ENCODE measurements at places on chromosomes 7 and 10.

DNA sequence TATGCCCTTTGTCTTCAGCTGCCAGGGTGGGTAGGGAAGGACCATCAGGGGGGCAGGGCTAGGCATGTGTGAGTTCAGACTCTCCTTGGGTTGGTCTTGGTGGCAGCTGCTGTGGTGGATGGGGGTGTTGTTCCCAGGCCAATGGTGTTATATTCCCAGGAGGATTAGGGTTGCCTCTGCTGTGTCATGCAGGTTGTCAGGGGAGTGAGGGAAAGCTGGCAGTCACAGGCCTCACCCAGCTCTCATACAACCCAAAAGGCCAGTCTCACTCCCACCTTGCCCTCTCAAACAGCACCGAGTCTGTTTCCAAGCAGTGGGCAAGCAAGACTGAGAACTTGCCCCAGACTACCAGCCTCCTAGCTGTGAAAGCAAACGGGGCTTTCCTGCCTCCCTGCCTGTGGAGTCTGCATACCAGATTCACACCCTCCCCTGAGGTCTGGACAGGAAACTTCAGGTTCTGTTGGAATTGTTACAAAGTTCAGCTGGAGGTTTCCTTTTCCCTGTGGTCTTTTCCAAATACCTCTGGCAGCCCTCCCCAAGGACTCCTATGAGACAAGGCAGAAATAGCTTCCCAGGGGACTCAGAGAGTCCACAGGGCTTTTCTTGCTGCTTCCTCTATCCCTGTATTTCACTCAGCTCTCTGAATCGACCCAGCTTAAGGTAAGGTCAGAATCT is 1.4 kb downstream of the HYAL4 start:
- no peak for DNase-seq

DNA sequence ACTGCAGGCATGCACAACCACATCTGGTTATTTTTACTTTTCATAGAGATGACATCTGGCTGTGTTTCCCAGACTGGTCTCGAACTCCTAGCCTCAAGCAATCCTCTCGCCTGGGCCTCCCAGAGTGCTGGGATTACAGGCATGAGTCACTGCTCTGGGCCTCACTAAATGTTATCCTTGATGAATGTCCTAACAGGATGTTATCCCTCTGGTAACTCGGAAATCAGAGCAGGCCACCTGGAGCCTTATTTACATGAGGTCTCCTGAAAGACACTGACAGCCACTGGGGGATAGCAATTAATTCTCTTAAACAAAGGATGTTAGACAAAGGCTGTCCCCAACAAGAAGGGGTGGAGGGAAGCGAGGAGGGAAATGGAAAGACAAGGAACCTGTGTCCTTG is 4.5 kb upstream of the ZNF438 start:
- DNase-seq, result no peak

- no peak for DNase-seq
Measured at GRCh38 chr7:1610678-1611302, 41.0 kb upstream of the PSMG3 start.

DNA sequence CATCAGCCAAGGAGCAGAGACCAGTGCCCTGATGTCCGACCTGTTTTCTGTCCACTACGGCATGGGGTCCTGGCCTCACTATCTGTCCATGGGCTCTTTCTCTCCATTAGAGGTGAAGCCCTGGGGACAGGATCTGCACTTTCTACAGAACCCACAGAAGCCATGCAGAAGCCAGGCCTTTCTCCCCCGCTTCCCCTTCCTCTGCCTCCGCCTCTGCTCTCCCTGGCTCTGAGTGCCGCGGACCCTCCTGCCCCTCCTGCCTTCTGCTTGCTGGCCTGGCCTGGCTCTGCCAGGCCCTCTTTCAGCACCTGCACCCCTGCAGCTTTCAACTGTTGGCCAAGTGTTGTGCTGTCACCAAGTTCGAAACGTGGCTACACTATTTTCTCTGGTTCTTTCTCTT is 439.8 kb upstream of the ZMIZ1 start:
- DNase-seq, result no peak

- DNase-seq, result peak; percentile 95
Measured at GRCh38 chr10:100185364-100186252, at the start of gene ERLIN1. Gene ERLIN1, minus strand, starts transcription at chr10:100186029. Its CDS starts 403 bp downstream, at chr10:100185626.

GRCh38 chr7:66238773-66239466 is 33.8 kb downstream of the TPST1 start:
- no peak for DNase-seq

DNA sequence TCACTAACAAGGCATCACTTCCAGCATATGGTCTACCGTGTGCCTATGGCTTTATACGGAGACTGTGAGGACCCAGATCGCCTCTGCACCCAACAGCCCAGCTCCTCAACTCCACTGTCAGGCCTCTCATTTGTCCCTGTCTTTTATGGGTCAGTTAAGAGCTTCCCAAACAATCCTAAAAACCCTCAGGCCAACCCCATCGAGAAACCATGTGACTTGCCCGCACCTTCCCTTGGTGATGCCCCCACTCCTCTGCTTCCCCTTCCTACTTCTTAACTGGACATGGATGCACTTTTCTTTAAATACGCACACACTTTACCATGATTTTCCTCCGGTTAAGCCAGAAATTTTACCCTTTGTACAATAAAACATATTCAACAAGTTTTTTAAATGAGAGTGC is 46.8 kb downstream of the BAIAP2L1 start:
- no peak for DNase-seq

GRCh38 chr10:129536336-129536735 is 69.3 kb downstream of the MGMT start:
- DNase-seq, result no peak

GRCh38 chr10:100507357-100507732 is 12.3 kb downstream of the SEC31B start:
- no peak for DNase-seq

- no peak for DNase-seq
Measured at GRCh38 chr7:542713-543500, 23.3 kb upstream of the PDGFA start.

GRCh38 chr10:126972635-126973414 is 67.6 kb downstream of the DOCK1 start:
- DNase-seq, result no peak

DNA sequence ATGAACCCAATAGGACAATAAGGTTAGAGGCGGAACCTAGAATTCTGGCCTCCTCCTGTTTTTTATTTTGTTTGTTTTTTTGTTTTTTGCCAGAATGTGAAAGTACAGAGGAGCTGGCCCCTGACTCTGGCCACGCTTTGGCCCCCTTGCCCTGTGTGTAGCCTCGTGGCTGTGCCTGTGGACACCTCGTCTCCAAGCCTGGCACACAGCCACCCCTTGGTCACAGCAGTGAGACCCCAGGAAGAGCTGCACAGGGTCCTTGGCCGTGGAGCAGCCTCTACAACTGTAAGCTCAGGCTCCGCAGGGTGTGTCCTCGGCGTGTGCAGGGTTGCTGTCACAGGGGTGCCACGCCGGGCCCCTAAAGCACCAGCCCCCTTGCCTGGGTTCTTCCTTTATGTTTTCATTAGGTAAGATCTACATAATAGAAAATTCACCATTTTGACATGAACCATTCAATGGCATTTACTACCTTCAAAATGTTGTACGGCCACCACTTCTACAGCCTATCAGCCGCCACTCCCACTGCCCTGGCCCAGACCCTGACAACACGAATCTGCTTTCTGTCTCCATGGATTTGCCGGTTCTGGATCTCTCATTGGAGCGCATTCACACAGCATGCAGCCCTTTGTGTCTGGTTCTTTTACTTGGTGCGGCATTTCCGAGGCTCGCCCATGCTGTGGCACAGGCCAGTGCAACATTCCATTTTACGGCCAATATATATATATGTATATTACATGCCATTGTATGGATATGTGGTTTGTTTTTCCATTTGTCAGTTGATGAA is 51.0 kb downstream of the AMZ1 start:
- no peak for DNase-seq

DNA sequence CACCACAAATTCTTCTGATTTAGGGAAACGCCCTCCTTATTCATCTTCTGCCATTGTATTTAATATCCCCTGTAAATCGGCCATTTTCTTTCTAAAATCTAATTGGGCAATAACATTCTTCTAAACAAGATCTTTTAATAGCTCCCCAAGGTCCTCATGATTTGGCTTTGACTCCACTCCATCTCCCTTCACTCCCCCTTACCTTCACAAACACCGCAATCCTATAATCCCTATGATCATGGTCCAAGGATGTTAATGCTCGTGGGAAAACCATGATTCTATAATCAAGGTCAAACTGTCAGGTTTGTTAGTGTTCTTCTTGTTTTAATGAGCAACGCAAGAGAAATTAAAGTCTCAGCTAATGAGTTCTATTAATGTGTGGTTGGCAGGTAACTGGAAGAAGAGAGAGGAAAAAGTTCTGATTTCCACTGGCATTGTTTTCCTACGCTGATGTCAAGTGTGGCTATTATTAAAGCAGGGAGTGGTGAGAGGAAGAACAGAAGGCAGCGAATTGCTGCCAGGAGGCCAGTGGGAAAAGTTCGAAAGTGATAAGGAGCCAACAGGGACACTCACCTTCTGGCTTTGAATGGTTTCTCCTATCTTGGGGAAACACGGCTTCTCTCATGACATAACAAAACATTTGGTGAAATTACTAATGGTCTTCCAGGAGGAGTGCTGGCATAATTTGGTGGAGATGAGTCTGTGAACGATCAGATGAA is 28.1 kb downstream of the LRRC72 start:
- DNase-seq, result no peak

GRCh38 chr7:46637793-46638735 is 717.0 kb upstream of the IGFBP3 start:
- no peak for DNase-seq

DNA sequence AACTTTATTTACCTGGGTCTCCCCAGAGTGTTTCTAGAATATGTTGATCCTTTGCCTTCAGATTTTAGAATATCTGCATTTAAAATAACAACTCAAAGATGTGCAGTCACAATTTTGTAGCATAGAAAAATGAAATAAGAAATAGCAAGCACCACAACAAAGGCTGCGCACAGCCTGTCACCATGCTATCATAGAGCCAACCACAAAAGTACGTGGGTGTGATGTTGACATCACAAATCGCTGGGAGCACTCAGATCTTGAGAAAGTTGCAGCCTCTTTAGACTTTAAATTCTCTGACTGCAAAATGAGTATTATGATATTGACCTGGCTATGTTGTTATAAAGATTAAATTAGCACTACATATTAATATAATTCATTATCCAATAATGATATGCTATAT is 177.9 kb downstream of the TNS3 start:
- DNase-seq, result peak; percentile 5

GRCh38 chr7:98162758-98163157 is 48.5 kb upstream of the BHLHA15 start:
- DNase-seq, result no peak

- DNase-seq, result no peak
Measured at GRCh38 chr10:3494131-3494837, 290.7 kb downstream of the KLF6 start.

GRCh38 chr7:132817949-132818348 is 241.7 kb upstream of the PLXNA4 start:
- no peak for DNase-seq

GRCh38 chr10:119020627-119020946 is 8.9 kb upstream of the NANOS1 start:
- no peak for DNase-seq

- peak; percentile 45 for DNase-seq
Measured at GRCh38 chr10:58299580-58299979, 30.6 kb downstream of the CISD1 start.

- no peak for DNase-seq
Measured at GRCh38 chr10:71630168-71630567, 89.4 kb downstream of the C10orf105 start.

- DNase-seq, result no peak
Measured at GRCh38 chr7:121214657-121215056, 114.1 kb upstream of the WNT16 start.

- no peak for DNase-seq
Measured at GRCh38 chr10:35827783-35828182, 185.7 kb upstream of the FZD8 start.

DNA sequence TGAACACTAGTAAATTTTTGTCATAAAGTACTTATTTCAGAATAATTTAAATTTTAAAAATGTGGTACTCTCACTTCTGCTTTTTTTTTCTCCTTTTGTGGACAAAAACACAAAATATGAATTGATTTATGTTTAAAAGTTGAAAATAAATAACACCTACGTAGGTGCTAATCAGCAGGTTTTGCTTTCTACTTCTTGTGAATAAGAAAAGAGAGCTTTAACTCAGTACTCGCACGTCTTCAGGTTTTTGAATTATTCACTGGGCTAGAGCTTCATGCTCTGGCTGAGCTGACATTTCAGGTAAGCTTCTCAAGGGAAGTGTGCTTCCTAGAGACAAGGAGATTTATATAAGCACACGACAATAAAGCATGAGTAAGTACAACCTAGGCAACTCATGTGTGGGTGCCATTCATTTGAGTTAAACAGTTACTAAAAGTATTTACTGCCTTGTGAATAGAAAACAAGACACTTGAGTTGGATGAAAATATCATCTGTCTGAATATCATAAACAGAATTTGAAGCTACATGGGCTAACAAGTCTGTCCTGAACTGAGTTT is 190.0 kb upstream of the POT1 start:
- DNase-seq, result no peak

DNA sequence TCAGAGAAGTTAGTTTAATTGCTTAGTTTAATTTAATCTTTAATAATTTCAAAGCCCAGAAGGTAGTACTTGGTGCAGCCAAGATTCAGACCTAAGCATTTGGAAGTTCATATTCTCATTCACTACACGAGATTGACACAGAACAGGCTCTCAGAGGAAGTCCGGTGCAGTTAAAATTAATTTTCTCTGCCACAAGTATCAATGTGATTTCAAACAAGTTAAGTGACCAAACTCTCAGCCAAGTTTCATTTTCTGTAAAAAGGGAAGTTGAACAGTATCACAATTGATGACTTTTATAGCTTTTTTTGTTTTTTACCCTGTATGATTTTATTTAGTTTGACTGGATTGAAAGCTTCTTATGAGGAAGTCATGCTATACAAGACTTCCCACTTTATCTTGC is 1494.9 kb upstream of the LRRTM3 start:
- no peak for DNase-seq

DNA sequence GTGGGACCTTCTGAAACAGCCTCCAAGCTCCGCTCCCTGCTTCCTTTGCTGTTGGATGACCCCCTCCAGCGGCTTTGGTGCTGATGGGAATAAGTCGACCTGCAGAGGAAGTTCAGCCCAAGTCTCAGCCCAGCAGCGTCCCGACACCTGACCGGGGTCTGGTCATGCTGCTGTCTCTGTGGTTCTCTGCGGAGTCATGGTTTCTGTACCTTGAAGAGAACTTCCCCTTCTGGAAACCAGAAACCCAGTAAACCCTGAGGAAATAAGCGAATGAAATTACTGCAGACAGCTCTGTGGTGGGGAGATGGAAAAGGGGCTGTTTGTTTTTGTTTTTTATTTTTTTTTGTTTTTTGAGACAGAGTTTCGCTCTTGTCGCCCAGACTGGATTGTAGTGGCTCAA is 18.3 kb upstream of the ZNF12 start:
- DNase-seq, result no peak

- DNase-seq, result no peak
Measured at GRCh38 chr7:45699015-45699309, 124.8 kb downstream of the ADCY1 start.

- no peak for DNase-seq
Measured at GRCh38 chr10:79239275-79239779, 107.9 kb upstream of the PPIF start.

- no peak for DNase-seq
Measured at GRCh38 chr7:30880125-30880720, 31.4 kb upstream of the AQP1 start.
